ENCODE measurements at places on chromosomes 2 and 18.

- no peak for DNase-seq
Measured at GRCh38 chr2:41966920-41967319, 80.9 kb upstream of the PKDCC start.

DNA sequence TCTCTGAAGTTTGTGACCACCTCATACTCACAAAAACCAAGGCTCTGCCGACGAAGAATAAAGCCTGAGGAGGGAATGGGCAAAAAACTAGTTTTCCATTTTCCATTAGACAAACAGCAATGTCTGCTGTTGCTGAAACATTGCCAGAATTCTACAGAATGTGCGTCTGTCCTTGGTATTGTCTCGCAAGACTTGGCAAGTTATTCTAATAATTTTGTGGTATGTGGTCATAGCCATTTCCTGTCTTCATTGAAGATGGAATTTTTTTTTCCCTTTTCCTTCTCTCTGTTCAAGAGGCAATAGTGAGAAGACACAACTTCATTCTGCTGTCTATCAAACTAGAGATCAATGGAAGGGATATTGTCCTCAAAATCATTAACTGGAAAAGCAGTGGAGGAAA lies 296.1 kb downstream of the RND3 start:
- no peak for DNase-seq

DNA sequence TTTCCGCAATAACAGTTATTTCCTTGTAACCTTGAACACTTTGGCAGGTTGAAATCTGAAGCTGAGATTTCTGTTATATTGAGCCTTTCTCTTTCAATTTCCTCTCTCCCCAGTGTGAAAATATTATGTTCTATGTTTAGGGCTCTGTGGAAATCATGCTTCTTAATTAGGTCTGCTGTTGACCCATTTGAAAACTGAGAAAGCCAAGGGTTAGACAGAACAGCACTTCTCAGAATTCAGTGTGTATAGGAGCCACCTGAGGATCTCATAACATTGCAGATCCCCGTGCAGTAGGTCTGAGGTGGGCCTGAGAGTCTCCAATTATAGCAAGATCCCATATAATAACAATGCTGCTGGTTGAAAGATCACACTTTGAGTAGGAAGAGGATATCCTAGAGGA lies 230.2 kb upstream of the NT5C1B start:
- no peak for DNase-seq

DNA sequence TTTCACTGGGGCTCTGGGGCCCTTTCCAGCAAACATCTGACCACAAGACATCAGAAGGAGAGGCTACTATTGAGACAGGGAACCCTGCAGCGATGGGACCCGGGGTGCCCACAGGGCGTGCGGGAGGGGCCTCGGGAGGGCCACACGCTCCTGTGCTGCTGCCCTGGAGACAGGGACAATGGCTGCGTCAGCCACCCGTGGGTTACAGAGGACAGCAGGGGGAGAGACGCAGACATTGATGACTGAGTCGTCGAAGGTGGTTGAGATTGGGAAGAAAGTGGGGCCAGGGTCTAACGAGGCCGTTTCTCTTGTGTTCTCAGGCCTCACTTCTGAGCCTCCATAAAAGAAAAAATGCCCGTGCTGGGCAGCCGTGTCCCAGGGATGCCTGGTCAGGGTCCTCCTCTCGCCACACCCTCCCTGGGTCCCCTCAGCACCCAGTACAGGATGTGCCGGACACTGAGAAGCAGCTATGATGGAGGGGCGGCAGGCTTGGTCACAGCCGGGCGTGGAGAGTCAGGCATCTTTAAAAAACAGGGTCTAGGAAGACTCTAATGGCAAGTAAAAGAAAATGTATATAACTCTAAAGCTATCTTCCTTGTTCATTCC lies 73.9 kb downstream of the NDUFA10 start:
- DNase-seq = no peak

DNA sequence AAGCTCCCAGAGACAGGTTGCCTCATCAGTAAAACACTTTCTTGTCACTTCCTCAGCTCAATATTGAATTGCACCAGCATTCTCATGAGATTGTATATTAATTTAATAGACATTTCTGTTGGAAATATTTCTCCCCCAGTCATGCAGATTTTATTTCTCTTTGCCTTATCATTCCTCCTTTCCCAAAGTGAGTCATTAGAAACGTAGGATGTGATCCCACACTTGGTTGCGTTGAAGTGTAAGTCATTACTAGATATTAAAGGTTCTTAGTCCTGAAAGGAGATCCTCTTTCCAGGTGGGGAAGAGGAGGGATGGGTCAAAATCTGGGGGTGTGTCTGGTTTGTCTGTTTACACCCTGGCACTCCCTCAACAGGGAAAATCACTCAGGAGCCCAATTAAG lies 438.2 kb downstream of the SLC4A3 start:
- DNase-seq = no peak

- no peak for DNase-seq
Measured at GRCh38 chr18:37218022-37218590, 347.5 kb downstream of the CELF4 start.

- no peak for DNase-seq
Measured at GRCh38 chr2:175883586-175884194, 118.4 kb downstream of the LNPK start.

DNA sequence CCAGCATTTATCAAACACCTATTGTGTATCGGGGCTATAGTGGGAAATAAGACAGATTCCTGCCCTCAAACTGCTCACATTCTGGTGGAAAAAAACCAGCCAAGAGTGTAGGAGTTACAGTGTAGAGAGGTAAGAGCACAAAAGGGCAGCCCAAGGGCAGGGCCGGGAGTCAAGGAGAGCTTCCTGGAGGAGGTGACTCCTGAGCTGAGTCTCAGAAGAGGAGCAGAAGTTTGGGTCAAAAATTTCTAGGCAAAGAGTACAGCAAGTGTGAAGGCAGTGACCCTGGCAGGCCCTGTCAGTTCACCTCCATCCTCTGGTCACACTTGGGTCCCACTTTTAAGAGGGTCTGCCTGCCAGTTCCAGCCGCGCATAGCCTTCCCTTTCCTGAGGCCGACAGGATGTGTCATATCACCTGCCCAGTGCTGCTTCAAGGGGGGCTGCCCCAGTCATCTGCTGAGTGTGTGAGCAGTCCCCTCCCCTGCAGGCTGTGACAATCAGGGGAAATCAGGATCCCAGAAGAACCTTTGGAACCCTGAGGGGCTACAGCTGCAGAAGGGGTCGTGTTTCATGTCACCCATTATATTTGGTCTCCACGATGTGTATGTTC lies 118.4 kb downstream of the GLI2 start:
- DNase-seq = no peak

- DNase-seq = peak; percentile 50
Measured at GRCh38 chr2:12501469-12502158, 215.1 kb upstream of the TRIB2 start.

DNA sequence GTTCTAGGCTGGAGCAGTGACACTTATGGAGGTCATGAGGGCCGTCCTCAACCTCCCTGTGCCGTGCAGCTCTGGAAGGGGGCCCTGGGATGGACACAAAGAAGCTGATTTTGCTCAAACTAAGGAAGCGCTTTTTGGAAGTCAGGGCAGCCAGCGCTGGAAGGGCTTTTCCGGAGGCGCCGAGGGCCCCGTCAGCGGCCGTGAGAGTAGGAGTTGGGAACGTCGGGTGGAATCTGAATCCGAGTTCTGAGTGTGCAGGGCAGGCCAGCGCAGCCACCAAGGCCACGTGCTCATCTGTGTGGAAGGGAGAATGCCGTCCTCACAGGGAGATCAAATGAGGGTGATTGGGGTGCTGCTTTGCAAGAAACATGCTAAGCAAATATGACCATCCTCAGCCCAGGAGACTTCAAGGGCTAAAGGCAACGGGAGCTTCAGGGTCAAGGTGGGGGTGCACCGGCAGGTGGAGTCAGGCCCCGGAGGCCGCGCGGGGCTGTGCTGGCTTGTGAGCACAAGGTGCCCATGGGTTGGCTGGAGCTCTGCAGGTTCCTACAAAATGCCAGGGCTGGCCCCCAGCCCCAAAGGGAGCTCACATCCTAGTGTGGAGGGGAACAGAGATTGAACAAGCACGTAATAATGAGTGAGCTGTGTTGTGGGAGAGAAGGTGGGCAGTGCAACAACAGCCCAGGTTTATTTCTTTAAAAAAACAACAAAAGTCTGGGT lies 70.4 kb upstream of the HPCAL1 start:
- no peak for DNase-seq

- no peak for DNase-seq
Measured at GRCh38 chr18:38077229-38077628, 511.6 kb upstream of the CELF4 start.

- no peak for DNase-seq
Measured at GRCh38 chr2:232659359-232659758, 26.0 kb downstream of the EFHD1 start.

- no peak for DNase-seq
Measured at GRCh38 chr2:47782381-47782670, 619 bp upstream of the MSH6 start.

Data from activated gamma-delta T cell treated with Interleukin-2 at 50 U/mL for 16 hours (primary cell).